CD4-positive, alpha-beta memory T cell (primary cell): ENCODE measurements at places on chromosomes 12 and 14. TPM values are rescaled to one million over a fixed set of nuclear protein-coding genes. Genes with fewer than 3 reads are reported as not detected.

KRT78 gene
- not detected for total RNA-seq

CFAP251 gene
- total RNA-seq: 0.44 TPM

ANAPC5 gene
- total RNA-seq: 143 TPM

EFCAB11 gene
- 1.3 TPM for total RNA-seq

DTX1 gene
- total RNA-seq: 7.0 TPM

A2M gene
- 3.0 TPM for total RNA-seq

RNFT2 gene
- 4.0 TPM for total RNA-seq

CCDC175 gene
- total RNA-seq: not detected

RNASE12 gene
- total RNA-seq: not detected

FOS gene
- total RNA-seq: 4.3 TPM

PMEL gene
- total RNA-seq: not detected

RTL1 gene
- not detected for total RNA-seq

ACYP1 gene
- total RNA-seq: 46.6 TPM

RNASE2 gene
- not detected for total RNA-seq

TAS2R42 gene
- total RNA-seq: not detected

NEUROD4 gene
- not detected for total RNA-seq

FERMT2 gene
- total RNA-seq: 0.75 TPM

ADAM20 gene
- 1.7 TPM for total RNA-seq

TSPAN11 gene
- total RNA-seq: not detected

EML5 gene
- 5.5 TPM for total RNA-seq

SLC8A3 gene
- not detected for total RNA-seq

C14orf39 gene
- total RNA-seq: not detected

TBC1D30 gene
- total RNA-seq: 0.55 TPM

ZFYVE26 gene
- total RNA-seq: 38.1 TPM

CLEC4C gene
- not detected for total RNA-seq

GYS2 gene
- 0.11 TPM for total RNA-seq

ERBB3 gene
- total RNA-seq: 5.9 TPM

CCDC60 gene
- not detected for total RNA-seq

TAS2R8 gene
- total RNA-seq: not detected

MORN3 gene
- total RNA-seq: 17.3 TPM

IL23A gene
- 34.1 TPM for total RNA-seq

OAS3 gene
- total RNA-seq: 20.3 TPM

CCDC198 gene
- total RNA-seq: not detected

COX8C gene
- not detected for total RNA-seq

MDP1 gene
- 12.5 TPM for total RNA-seq

ADCY4 gene
- total RNA-seq: 7.1 TPM

CIDEB gene
- total RNA-seq: 26.0 TPM

HOXC12 gene
- not detected for total RNA-seq

COX6A1 gene
- total RNA-seq: 144 TPM

EXOC5 gene
- total RNA-seq: 48.3 TPM

PROX2 gene
- not detected for total RNA-seq

ESRRB gene
- total RNA-seq: not detected
